ENCODE measurements at places on chromosomes 1 and 21.

- no peak for DNase-seq
Observed at GRCh38 chr1:165484532-165484931, 39.6 kb upstream of the RXRG start.

- DNase-seq: no peak
Observed at GRCh38 chr1:38046333-38046883, at the start of gene POU3F1. POU3F1 (minus strand) TSS chr1:38046793; CDS start chr1:38046743, 50 bp downstream.

- no peak for DNase-seq
Observed at GRCh38 chr21:34713621-34714020, 44.8 kb downstream of the CLIC6 start.

- no peak for DNase-seq
Observed at GRCh38 chr1:208917281-208917680, 666.2 kb upstream of the CAMK1G start.

DNA sequence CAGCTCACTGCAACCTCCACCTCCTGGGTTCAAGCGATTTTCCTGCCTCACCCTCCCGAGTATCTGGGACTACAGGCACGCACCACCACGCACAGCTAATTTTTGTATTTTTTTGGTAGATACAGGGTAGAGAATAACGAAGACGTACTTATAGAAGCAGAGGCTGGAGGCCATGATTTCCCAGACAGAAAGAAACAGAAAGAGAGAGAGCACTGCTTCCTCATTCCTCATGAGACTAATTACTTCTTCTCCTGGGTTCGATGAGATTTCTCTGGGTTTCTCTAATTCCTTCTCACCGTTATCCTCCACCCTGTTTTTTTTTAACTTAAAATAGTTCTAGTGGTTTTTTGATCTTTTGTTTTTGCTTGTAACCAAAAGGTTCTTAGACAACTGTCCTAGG, 23.4 kb upstream of the PTP4A2 start:
- DNase-seq: no peak

DNA sequence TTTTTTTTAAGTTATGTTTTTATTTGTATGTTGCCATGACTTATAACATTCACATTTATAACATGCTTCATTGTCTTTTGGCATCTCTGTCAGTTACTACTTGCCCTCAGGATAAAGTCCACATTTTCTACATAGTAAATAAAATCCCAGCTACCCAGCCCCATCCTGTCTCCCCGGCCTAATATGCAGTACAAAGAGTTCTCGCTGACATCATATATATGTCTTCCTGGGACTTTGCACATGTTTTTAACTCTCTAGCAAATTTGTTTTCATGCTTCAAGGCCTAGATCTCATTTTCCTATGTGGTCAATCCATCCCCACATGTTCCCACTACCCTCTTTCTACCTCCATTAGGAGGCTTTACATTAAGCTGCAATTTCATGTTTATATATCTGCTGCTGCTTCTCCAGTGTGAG, 33.0 kb upstream of the IVNS1ABP start:
- no peak for DNase-seq

GRCh38 chr1:212132025-212132424, 96.5 kb downstream of the DTL start:
- no peak for DNase-seq

Data from SW 1271 (cell line).